HS-27A (cell line): ENCODE measurements at places on chromosomes 6 and 20.

DNA sequence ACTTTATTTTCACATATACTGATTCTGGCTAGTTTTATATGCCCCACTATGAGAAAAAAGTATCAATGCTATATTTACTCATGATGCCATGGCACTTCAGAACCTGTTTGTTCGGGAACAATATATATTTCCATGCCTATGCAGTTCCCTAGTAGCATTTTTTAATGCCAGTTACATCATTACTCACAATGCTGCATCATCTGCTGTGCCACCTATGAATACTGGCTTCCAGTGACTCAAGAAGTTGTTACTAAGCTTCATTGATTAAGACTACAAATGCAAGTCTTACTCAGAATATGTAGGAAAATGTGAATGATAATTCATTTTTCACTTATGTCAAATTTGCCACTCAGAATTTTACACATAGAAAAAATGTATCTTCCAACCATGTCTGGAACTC, 97.9 kb downstream of the MAFB start:
- no peak for DNase-seq

GRCh38 chr6:92341201-92341600, 1078.2 kb downstream of the EPHA7 start:
- DNase-seq, result no peak

GRCh38 chr6:142210606-142211005, 63.5 kb downstream of the VTA1 start:
- no peak for DNase-seq

DNA sequence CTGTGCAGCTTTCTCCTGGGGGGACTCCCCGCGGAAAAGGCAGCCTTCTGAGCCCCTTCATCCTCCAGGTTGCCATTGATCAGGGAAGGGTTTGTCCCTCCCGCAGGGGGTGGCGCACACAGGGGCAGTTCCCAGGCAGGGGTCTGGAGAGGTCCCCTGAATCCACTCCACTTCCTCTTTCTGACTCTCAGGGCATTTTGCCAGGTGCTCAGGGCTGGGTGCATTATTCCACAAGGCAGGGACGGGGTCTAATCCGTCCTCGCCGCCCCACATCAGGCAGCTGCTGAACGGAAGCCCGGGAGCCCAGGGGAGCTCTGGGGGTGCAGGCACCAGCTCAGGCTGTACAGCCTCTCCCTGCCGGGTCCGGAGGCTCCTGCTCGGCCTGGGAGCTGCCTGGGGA, 180.9 kb downstream of the TTLL2 start:
- no peak for DNase-seq

DNA sequence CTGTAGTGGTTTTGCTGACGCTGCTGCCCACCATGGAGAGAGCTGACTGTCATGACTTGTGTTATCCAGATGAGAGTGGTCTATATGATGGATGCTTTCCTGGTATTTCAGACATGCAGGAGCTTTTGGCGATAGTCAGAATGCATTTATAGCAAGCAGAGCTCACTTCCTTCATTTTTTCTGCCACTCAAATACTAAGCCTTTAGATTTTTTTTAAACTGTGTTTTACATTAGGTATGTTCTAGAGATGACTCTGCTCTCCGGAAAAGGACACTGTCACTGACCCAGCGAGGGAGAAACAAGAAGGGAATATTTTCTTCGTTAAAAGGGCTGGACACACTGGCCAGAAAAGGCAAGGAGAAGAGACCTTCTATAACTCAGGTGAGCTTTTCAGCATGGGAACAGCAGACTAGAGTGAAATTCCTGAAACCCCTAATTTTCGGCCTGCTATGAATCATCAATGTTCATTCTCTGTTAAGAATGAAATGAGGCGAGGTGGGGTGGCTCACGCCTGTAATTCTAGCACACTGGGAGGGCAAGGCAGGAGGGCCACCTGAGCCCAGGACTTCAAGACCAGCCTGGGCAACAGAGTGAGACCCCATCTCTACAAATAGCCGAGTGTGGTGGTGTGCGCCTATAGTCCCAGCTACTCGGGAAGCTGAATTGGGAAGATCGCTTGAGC, 98.6 kb upstream of the CLDN20 start:
- DNase-seq, result no peak

GRCh38 chr6:113871975-113872374, 14.8 kb downstream of the MARCKS start:
- DNase-seq, result no peak

DNA sequence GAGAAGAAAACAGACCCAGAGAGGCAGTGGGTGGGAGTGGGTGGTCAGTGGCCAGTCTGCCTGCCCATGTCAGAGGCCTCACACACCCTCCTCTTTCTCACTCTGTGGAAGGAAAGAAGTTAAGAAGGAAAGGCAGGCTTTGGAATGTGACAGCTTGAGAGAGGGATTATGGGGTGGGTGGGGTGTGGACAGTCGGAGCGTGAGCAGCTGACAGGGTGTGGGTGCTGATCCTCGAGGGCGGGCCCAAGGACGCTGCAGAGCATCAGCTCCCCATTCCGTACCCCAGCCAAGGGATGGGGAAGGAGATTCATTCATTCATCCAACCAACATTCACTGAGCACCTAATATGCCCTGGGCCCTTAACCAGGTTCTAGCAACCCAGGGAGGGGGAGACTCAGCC, 4.8 kb downstream of the TGM6 start:
- DNase-seq, result no peak

GRCh38 chr6:163667372-163668060, 253.0 kb downstream of the QKI start:
- DNase-seq, result no peak

GRCh38 chr20:22826306-22827230, 208.5 kb upstream of the SSTR4 start:
- DNase-seq, result no peak

GRCh38 chr6:63452125-63452524, 120.2 kb upstream of the LOC128125822 start:
- no peak for DNase-seq

GRCh38 chr6:131574133-131574532, 1.1 kb downstream of the ARG1 start:
- no peak for DNase-seq

GRCh38 chr20:35604449-35604747, 11.2 kb upstream of the SPAG4 start:
- no peak for DNase-seq

DNA sequence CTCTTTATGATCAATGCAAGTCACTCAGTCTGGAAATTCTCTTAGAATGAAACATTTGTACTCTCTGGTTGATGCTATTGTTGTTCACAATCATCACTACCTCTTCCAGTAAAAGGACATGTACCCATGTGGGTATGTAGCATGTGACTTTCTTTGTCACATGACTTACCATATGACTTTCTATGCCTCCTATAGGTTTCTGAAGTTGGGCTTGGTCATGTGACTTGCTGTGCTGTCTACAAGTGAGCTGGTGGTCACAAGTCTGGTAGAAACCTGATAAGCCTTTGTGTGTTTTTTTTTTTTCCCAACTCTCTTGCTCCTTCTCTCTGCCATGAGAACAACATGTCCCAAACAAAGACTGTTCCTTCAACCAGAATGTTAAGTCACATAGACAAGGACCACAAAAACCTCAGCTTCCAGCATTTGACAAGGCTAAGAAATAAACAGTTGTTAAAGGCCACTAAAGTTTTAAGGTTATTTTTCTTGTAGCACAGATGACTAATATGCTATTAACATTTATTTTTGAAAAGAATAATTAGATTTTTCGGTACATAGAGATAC, 379.2 kb upstream of the SLC35B3 start:
- DNase-seq, result no peak

DNA sequence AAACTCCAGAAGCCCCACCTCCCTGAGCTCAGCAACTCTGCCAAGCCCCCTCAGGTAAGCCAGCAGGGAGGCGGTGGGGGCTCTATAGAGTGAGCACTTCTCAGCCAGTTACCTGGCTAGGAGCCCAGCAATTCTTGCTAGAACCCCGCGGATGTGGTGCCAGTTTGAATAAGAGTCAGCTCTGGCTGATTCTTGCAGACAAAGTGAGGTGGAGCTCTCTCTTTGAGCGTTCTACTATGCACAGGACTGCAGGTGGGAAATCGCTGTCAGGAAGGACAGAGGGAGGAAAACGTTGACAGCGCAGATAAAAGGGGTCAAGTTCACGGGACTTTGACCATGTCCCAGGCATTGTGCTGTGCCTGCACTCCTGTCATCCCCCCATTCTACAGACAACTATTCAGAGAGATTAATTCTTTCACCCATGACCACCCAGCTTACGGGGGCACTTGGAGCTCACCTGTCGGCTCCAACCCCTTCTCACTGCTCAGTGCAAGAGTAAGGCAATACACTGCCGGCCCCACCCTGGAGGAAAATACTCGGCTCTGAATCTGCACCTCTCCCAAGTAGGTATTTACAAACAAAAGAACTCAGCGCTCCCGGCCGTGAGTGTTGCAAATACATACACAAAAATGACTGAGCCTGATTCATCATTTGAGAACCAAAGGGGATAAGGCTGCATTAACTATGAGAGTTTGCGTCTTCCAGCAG, 92.9 kb downstream of the ANKRD60 start:
- no peak for DNase-seq

DNA sequence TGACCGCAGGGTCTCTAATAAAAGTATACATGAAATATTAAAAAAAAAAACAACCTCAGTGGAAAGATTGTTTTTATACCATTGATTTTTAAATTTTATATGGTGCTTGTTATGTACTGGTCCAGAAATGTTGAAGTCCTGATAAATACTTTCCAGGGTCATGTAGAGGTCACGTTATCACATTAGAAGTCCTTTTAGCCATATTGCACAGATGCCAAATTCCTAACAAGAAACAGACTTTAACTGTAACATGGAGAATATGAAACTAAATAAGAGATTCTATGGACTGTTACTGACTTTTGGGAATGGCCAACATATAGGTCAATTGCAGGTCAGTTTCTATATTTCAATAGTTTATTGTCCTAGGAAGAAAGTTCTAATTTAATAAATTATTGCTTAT, 89.0 kb downstream of the ADGRB3 start:
- no peak for DNase-seq

DNA sequence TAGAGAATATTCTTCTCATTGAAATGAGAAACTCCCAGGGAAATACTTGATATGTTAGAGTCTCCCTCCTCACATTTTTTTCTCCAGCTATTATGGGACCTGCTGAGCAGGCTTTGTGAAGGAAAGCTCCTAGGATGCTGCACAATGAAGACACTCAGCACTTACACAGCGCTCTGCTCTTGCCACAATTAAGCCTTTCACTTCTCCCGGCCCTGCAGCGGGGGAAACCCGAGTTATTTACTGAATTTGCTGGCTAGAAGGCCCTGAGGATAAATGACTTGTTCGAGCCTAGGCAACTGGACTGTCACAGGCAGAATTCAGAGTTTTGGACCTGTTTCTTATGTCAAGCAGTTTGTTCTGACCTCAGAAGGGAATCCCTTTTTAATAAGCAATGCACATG, 102.0 kb downstream of the MAP3K7 start:
- DNase-seq, result no peak

DNA sequence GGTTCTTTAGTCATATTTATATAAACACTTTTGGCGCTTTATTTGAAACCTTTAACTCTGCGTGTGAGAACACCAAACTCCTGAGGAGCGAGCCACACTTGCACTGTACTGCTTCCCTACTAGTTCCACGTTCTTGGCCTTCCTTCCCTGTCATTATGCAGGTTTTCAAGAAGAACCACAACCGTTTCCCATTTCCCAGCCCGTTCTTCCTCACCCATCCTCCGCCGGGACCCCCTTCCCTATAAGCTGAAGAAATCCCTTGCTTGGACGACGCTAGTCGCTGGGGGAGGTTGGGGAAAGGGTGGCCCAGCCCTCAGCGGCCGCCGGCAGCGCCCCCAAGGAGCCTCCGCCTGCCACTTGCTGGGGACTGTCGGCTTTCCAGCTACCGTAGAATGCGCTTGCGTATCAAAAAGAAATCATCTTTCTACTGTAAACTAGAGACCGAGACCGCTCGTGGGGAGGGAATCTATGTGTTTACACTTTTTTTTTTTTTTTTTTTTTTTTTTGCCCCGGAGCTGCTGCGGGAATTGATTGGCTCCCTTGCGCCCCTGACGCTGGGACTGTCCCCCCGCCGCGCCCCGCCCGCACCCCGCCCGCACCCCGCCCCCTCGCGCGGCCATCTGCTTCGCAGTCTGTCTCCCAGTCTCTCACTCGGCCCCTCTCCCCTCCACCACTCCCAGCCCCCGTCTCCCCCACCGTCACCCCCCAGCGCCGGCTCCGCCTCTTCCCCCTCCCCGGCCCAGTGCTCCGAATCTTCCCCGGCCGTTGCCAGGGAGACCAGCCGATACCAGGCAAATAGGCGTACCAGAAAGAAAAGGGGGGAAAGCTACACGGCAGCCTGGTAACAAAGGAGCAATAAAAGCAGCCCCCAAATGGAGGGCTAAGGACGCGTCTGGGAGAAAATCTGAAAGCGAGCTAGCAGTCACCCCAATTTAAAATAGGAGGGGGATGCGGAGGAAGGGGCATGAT, 2.3 kb upstream of the MARCKS start:
- DNase-seq, result no peak

DNA sequence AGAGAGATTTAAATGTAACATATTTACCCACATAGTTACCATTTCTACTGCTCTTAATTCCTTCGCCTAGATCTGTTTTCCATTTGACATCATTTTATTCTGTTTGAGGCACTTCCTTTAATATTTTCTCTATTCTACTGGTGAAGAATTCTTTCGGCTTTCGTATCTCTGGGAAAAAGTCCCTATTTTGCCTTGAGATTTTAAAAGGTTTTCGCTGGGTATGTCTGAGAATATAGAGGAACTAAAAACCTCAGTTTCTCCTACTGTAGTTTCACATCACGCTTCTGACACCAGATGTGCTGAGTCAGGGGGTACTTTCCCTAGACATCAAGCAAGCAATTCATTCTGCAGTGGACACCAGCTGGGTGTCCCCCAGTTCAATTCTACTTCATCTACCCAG, 61.7 kb downstream of the E2F3 start:
- no peak for DNase-seq

- no peak for DNase-seq
Observed at GRCh38 chr20:19540392-19540791, 217.7 kb upstream of the RIN2 start.
